ENCODE measurements at places on chromosomes 16 and 17.
A peak's percentile ranks its signal among the peaks of the same experiment; 100 is the strongest.

GRCh38 chr17:16879686-16880085, 92.2 kb downstream of the TNFRSF13B start:
- no peak for DNase-seq

DNA sequence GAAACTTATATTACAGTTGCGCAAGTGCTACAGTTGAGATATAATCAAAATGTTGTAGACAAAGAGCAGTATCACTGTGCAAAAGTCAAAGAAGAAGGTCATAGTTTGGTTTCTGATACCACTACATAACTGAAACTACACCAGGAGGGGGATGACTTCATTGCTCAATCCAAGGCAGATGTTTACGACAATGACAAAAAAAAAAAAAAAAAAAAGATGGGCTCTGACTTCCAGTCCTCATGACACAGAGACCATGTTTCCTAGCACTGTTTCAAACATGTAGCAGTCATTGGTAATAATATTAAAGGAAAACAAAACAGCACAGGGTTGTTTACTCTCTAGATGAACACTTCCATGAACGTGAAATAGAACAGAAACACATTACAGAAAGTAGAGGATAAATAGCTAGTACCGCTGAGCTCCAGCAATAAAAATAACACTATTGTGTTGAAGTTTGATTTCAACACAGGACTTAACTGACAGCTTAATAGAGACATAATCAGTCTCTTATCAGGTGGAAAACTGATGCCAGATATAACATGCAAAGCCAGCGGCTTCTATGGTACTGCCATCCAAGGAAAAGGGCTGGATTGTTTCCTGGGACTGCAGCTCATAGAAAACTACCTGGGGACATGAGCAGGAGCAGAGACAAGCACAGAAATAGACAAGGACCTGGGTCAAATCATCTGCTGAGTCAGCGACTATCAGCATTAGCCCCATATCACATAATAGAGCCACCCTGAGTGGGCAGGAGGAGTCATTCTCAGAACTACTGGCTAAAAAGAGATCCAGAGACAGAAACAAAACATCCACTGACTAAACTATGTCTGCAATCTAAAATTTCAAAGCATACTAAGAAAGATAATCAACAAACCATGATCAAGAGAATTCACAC, 463.6 kb upstream of the SOX9 start:
- no peak for DNase-seq

DNA sequence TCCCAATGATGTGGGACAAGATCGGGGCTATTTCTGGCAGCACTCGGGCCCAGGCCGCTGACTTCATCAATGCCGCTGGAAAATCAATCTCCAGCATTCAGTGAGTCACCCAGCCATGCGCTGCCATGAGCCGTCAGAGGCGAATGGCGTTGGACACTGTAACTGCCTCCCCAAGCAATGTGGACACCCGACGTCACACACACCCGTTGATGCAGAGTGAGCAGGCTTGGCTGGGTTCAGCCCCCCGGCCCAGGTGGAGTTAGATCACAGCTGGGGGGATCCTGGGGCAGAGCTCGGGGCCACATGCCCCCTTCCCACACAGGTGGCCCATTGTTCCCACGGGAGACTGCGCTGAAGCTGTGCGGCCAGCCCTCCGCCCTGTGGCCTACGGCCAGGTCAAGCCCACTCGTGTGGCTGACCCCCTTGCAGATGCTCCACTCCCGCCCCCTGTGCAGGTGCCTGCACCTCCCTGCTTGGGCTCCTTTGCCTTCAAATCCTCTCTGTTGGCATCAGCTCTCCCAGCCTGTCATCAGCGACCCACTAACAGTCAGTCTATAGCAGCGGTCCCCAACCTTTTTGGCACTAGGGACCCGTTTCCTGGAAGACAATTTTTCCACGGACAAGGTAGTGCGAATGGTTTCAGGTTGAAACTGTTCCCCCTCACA, 89.9 kb downstream of the TBC1D16 start:
- no peak for DNase-seq

DNA sequence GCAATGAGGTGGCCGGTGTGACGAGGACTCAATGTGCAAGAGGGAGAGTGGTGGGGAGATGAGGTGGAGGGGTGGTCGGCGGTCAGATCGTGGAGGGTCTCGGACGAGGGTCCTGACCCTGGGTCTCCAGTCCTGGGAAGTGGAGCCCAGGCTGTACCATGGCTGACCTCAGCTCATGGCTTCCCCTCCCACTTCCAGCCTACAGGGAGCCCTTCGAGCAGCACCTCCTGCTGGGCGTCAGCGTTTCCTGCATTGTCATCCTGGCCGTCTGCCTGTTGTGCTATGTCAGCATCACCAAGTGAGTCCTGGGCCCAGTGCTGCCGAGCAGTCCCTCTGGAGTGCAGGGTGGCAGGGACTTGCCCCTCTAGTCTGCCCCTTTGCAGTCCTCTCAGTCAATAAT, 41.8 kb downstream of the IL4R start:
- no peak for DNase-seq

- no peak for DNase-seq
Observed at GRCh38 chr17:65697661-65698060, 136.2 kb upstream of the AXIN2 start.

- no peak for DNase-seq
Observed at GRCh38 chr17:6551869-6552531, 4.4 kb downstream of the PITPNM3 start.

DNA sequence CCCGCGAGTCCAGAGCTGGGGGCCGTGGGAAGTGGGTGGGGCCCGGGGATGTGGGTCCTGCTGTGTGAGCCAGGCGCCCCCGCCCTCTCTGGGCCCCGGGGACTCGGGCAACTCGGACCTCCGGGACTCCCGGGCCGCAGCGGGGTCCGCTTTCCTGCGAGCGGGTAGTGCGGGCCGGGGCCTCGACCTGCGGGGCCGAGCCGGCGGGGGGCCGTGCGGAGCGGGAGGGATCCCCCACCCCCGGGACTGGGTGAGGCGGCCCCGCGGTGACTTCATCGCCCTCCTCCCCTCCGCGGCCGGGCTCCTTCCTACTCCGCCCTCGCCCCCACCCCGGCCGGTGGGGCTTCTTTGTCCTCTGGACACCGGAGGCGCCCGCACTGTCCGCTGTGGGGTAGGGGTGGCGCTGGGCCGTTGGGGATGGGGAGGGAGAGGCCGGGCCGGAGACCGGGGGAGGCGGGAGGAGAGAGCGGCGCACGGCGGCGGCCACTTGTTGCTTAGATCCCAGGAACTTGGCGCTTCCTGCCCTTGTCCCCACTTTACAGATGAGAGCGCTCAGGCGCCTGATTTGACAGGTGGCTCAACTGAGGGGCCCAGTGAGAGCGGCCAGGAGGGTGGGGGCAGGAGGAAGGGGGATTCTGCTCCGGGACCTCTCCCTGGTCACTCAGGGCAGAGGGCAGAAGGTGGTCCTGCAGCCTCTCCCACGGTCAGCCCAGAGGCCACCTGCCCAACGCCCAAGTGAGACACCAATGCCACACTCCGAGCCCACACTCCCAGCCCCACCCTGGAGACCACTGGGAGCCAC, 874 bp downstream of the CMTM3 start:
- DNase-seq = no peak

DNA sequence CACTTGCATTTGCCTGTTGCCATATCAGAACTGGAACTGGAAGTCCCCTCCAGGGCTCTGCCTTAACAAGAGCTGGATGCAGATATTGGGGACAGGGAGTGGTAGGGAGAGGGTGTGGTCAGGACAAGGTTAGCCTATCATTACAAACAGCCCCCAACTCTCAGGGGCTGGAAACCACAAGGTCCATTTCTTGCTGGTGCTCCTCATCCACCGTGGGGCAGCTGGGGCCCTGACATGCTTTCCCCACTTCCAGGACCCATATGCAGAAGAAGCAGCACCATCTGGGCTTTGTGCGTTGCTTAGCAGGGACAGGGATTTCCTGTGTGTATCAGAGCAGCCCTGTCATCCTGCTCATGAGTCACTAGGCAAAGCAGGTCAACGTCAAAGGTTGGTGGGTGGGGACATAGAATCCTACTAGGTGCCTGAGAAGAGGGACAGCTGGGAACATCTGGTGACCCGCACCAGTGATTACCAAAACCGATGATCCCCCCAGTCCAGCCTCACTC, 26.9 kb downstream of the RGS9 start:
- DNase-seq = peak; percentile 50

- peak; percentile 31 for DNase-seq
Observed at GRCh38 chr17:57130708-57131461, 45.8 kb downstream of the AKAP1 start.

DNA sequence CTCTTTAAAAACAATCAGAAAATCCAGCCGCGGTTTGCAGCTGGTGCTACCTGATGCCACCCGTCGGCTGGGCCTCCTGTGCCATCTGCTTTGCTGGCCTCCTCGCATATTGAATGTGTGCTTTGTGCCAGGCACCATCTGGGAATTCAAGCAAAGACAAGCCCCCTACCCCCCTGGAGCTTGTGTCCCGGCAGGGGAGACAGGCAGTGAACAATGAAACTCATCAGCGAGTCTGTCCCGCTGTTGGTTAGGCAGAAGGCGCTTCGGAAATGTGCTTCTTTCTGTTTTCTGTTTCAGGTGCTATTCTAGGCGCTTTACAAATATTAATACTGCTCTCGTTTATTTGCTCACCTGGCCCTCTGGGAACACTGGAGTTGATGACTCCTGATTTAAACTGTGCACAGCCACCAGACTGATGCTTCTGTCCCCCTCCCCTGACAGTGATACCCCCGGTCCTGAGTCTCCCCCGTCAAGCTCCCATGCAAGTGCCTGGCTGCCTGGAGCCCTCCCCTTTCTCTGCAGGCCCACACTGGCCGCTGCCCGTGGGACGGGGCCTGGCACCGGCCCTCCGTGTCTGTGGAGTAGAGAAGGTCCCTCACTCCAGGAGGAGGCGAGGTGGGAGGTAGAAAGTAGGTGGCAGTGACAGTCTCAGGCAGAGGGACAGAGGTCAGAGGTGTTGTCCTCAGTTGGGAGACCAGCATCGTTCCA, 126.1 kb upstream of the PLCG2 start:
- DNase-seq = no peak

GRCh38 chr16:87832137-87832527, 37.2 kb downstream of the SLC7A5 start:
- no peak for DNase-seq

GRCh38 chr16:66961065-66961744, at the start of gene CES3:
TSS of gene CES3 (plus strand) at chr16:66961266. CDS start at chr16:66961308, 42 bp downstream.
- DNase-seq = no peak

GRCh38 chr17:81926451-81927151, 934 bp downstream of the MAFG start:
- DNase-seq = no peak

All from HS-5 (cell line).